CD4-positive, alpha-beta T cell treated with Interleukin-17A for 4 hours (primary cell): ENCODE measurements at places on chromosomes 13 and 19.

DNA sequence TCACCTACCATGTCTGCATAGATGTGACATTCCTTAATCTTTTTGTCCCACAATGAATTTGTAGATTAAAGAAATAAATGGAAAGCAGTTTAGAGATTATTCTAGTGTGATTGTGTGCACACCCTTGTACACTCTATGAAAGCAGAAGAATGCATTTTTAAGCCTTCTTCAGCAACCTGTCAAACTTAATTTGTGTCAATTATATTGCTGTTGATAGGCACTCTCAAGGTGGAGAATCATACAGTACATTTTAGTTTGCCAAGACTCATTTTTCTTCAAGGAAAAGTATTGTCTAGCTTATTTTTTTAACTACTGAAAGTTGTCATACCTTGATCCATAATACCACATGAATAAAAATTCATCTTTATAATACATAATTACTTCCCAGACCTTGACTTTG, 1898.9 kb downstream of the OLFM4 start:
- DNase-seq: no peak

DNA sequence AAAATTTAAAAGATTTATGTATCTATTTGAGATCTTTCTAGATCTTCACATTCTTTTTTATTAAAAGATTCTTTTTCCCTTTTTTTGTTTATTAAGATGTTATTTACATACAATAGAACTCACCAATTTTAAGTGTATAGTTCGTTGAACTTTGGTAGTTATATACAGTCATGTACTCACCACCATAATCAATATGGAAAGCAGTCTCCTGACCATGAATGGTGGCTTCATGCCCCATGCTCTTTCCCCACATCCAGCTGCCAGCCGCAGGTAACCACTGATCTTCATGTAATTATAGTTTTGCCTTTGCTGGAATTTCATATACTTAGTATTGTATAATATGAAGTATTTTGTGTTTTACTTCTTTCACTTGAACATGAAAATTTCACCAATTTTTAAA, 20.6 kb upstream of the GPR183 start:
- no peak for DNase-seq

DNA sequence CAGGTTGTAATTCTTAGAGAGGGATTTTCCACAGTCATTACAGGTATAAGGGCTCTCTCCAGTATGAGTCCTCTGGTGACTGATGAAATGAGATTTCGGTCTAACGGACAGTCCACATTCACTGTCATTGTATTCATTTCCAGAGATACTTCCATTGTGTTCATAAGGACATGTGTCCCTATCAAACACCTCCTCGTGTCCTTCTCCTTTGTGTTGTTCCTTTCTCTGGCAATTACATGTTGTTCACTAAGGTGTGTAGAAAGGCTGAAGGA, 10.5 kb upstream of the ZSCAN18 start:
- DNase-seq: no peak

DNA sequence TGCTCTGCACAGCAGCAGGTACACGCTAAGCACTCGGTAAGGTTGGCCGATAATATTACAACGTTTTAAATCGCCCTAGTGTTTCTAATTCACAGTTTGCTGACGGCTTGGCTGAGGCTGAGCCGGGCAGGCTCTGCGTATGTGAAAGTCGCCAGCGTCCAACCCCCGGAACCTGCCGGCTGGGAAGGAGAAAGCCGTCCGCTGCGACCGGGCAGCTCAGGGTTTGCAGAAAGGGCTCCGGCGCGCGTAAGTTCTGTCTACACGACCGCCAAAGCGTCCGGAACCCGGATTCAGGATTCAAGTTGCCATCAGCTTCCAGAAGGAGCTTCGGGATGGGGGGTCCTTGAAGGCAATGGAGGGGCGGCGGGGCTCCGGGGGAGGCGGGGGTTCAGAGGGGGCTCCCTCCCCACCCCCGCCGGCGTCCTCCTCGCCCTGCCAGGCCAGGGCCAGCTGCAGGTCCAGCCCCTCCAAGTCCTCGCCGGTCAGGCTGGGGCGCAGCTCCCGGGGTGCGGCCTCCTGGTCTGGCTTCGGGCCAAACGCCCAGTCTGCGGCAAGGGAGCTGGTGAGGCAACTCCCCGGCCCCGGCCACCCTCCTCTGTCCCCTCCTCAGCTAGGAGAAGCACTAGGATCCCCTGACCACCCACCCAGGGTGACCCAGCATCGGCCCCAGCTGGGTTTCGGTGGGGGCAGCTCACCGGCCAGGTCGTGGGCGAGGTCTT, 575 bp downstream of the SMIM44 start:
- no peak for DNase-seq

DNA sequence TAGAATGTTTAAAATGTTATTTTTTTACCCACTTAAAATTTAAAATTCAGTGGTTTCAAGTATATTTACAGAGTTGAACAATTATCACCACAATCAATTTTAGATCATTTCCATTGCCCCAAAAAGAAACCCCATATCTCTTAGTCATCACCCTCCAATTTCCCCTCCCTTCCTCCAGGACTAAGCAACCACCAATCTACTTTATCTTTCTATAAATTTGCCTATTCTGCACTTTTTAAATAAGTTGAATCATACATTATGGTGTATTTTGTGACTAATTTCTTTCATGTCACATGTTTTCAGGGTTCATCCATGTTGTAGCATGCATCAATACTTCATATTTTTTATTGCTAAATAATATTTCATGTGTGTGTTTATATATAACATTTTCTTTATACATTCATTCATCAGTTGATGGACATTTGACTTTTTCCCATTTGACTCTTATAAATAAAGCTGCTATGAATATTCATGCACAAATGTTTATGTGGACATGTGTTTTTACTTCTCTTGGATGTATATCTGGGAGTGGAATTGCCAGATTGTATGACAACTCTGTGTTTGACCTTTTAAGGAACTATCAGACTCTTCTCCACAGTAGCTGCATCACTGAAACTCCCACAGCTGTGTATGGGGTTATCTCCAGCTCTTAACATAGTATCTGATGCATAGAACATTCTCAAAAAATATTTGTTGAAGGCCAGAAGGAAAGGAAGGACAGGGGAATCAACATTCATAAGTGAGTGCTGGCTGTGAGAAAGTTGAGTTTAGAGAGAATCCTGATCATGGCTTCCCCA, 107.8 kb upstream of the OXGR1 start:
- DNase-seq: no peak

GRCh38 chr13:111123221-111123620, 8.1 kb downstream of the ARHGEF7 start:
- DNase-seq: no peak

DNA sequence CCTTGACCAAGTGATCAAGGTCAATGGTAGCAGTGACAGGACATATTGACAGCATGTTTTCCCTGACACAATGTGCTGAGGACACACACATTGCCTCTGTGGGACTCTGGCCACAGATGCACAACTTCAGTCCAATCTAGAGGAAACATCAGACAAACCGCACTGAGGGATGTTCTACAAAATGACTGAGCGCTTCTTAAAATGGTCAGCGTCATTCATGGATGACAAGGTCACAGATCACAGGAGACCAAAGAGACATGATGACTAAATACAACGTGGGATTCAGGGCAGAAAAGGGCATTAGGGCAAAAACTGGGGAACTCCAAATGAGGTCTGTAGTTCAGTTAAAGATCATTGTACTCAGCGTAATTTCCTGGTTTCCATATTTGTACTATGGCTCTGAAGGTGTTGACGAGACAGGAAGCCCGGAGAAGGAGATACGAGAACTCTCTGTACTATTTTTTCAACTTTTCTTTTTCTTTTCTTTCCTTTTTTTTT, 20.6 kb downstream of the PBX4 start:
- peak; percentile 55 for DNase-seq

GRCh38 chr19:12990431-12990830, 4.8 kb upstream of the NFIX start:
- DNase-seq: no peak

- no peak for DNase-seq
Observed at GRCh38 chr13:102707467-102707866, 12.6 kb upstream of the METTL21C start.

GRCh38 chr19:32165750-32166149, 179.7 kb upstream of the ZNF507 start:
- no peak for DNase-seq

GRCh38 chr19:32289566-32290210, 55.7 kb upstream of the ZNF507 start:
- no peak for DNase-seq

DNA sequence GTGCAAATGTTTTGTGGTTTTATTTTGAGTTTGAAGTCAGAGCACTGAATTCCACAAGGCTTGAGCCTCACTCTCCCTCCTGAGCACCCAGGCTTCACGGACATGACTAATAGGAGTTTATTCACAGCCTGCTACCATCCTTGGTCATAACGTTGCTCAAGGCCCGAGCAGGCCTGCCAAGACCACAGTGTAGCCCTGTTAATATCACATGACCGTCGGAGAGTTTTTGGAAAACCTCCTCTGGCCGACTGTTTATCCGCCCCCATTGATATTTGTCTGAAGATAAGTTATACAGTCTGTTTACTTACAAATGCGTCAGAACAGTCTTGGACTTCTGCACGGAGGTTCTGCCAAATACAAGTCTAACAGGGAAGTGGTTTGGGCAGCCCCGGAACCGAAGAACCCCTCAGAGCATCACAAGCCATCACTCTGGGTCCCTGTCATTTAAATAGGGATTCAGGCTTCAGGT, 89.9 kb downstream of the COL4A2 start:
- DNase-seq: no peak

DNA sequence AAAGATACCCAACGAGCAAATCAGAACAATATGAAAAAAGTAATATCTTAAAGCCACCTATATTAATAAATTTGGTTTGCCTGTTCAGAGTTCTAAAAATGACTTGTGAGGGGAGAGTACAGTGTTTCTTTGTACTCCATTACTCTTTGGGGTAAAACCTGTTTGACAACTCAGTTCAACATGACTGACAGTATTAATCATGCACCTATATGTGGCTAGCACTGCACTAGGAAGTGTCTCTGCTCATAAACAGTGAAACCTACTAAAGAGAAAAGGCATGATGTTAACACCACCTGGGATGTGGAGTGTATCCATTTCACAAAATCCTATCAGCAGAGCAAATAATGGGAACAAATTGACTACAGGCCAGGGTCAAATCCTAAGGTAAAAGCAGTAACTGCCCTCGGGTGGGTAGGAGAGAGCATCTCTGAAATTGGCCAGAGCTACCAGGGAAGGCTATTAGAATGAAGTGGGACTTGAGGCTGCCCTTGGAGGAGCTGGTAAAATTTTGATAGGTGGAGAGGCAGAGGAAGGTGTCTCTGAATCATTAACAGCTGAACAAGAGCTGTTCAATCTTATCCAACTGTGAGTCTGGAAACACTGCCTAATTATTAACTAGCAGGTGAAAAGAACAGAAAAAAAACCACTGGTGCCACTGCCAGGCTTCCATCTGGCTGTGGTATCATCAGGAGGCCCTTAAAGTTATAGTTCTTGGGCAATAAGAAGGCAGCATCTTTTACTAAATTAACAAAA, 365.1 kb downstream of the DNAJC15 start:
- no peak for DNase-seq

- peak; percentile 57 for DNase-seq
Observed at GRCh38 chr19:58562122-58563033, 4.0 kb upstream of the UBE2M start.

DNA sequence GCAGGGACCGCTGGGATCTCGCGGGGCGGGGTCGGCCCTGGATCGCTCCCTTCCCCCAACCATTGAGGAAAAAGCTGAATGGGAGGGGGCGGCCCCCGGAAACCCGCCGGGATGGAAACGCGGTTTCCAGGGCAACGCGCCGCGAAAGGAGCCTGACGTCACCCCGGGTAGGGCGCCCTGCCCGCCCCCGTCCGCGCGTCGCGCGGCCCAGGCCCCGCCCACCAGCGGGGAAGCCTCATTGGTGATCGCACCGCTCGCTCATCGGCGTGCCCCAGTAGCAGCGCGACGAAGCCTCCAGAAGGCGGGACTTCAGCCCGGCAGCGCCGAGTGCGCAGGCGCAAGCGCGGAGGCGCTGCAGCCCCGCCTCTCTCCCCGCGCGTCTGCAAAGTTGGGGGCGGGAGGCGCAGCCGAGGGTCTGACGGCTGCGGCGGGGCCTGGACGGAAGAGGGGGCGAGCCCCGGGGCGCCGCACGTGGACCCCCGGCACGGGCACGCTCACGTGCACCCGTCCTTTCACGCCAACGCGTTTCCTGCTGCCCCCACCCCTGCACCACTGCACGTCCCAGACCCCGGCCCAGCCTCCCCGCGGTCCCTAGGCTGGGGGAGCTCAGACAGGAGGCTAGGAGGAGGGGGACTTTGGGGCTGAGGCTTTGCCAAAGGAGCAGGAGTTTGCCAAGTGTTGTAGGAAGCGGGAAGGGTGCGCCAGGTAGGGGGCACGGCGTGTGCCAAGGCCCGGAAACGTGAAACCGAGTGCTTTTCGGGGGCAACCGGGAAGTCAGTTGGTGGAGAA, 8.2 kb upstream of the CIRBP start:
- DNase-seq: peak; percentile 98

GRCh38 chr19:32830231-32831014, 39.1 kb downstream of the SLC7A9 start:
- no peak for DNase-seq

- no peak for DNase-seq
Observed at GRCh38 chr13:34430294-34430693, 511.8 kb upstream of the NBEA start.

- no peak for DNase-seq
Observed at GRCh38 chr19:46224773-46225172, 4.8 kb upstream of the IGFL1 start.

- DNase-seq: peak; percentile 59
Observed at GRCh38 chr13:74575729-74576125, 441.5 kb upstream of the KLF12 start.

- DNase-seq: no peak
Observed at GRCh38 chr19:47637550-47637949, 28.6 kb downstream of the BICRA start.

DNA sequence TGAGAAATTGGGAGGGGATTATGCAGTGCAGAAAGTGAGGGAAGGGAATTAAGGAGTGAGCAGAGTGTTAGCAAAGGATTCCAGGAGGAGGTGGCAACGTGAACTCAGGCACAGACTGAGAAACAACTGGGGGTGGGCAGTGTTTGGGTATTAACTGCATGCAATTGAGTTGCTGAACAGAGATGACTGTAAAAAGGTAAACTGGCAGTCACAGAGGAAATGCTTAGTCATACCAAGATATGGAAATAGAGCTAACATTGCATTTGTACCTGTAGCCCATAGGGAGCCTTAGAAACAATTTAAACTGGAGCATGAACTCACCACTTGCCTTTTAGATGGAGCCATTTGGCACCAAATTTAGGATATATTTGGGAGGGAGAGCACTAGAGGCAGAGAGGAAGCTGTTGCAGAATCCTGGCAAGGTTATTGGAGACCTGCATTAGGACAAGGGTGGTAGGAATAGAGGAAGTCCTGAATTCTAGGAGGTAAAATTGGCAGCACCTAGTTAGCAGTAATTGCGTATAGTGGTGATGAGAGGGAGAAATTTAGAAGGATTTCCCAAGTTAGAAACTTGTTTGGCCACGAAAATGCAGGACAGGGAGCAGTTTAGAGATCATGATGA, 100.6 kb upstream of the FRY start:
- no peak for DNase-seq

DNA sequence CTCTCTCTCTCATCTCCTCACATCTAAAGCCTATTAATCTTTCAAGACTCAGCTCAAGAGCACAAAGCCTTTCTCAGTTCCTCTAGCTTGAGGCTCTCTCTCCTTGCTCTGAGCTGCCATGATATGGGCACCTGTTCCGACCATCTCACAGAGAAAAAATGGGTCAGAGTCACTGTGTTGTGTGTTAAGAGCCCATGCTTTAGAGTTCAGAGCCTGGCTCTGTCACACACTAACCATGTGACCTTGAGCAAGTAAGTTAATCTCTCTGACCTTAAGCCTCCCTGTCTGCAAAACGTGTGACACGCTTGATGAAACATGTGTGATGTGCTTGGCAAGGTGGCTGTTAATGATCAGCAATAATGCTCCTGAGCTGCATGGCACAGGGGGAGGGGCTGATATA, 245.2 kb downstream of the DLEU7 start:
- no peak for DNase-seq
